Hematopoietic multipotent progenitor cell (in vitro differentiated cells): ENCODE measurements at places on chromosomes 1 and 21.

- no peak for DNase-seq
Measured at GRCh38 chr21:21200103-21200938, 202.1 kb downstream of the NCAM2 start.

GRCh38 chr1:159750621-159751020 is 30.1 kb upstream of the DUSP23 start:
- no peak for DNase-seq

DNA sequence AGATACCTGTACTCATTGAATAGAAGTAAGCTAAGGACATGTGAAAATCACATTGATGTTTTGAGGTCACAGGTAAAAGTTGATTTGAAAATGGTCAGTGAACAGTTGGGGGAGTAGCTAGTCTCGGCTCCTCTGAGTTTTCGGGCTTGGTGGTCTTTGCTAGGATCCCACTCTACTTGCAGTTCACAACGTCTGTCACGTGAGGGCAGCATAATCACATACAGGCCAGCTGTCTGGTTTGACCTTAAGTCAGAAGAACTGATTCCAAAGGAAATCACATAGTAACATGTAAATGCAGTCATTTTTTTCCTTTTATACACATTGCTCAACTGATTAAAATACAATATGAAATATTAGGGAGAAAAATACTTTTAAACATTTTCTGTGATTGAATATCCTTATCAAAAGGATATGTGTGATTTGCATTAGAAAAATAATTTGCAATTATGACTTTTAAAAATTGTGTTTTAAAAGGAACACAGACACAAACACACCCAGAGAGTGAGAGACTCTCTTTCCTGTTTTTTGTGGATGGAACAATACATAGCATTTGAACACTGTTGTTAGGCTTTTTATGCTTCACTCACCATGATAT is 21.8 kb upstream of the PDC start:
- peak; percentile 66 for DNase-seq

DNA sequence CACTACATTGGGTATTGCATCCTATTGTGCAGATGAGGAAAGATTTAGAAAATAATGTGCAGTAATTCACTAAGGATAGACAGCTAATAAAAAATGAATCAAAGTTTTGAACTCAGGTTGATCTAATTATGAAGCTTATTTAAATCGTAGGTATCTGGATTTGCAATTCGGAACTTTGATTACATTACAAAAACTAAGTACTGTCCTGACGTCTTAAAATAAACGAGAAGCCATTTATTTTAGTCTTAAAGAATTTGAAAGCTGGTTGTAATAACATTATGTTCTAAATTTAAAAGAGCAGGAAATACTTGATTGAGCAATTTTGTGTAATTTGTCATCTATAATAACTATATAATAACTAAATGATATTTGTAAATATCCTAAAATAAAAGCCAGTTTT is 235.9 kb downstream of the TPR start:
- no peak for DNase-seq

GRCh38 chr1:48341221-48341620 is 118.7 kb downstream of the SLC5A9 start:
- DNase-seq = no peak
